ENCODE measurements at places on chromosomes 2 and 18.

DNA sequence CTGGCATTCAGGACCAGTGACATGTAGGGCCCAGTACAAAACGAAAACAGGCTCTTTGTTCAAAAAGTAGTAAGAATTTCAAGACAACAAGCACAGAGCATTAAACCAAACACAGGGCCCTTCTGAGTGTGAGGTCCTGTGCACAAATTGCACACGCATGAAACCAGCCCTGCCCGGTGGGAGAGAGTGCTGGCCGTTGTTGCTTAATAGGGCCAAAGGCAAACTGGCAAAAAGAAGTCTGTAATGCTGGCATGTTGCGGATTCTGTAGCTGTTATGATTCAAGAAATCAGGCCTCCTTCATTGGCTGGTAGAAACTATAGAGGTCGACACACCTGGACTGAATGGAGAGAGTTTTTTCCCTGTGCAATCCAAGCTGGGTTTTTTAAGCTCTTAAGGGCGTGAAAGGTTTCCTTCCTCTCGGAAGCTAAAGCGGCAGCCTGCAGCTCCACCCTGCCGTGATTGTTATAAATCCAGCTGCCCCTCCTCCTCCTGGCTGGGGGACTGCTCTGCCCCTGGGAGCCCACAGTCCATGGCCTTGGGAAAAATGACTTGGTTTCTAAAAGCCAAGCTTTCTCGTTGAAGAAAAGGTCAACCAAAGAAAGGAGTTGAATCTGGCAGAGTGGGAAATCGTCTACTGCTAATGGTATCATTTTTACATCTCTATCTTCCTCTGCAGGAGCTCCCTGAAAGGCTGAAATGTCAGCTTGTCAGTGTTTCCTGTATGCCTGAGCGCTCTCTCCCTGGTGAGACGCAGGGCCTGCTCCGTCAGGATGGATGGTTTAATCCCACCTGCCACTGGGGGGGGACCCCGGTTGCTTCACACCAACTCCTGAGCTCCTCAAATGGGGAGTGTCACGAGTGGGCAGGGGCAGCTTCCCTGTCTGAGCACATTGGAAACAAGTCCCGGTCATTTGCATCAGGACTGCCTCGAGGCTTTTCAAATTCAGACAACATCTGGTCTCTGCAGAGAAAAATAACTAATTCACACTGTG lies 143.6 kb downstream of the ALPK2 start:
- no peak for DNase-seq

GRCh38 chr2:82675186-82675585 lies 1783.9 kb downstream of the SUCLG1 start:
- no peak for DNase-seq

GRCh38 chr2:142586693-142587580 lies 290.5 kb upstream of the KYNU start:
- no peak for DNase-seq

GRCh38 chr2:148978706-148979105 lies 59.8 kb upstream of the LYPD6B start:
- DNase-seq: no peak

DNA sequence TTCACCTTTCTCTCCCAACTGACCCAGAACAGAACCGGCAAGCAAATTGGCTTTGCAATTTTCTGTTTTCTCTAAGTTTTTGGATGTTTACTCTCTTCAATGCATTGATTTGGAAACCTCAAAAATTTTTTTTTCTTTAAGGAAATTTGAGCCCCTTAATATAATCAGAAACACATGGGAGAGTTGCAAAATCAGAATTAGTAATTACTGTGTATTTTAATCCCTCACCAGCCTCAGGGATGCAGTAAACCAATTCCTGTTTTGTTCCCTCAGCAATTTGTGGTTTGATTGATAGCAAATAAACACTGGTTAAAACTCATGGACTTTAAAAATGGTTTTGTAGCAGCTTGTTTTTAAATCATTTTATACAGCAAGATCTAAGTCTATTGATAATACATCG lies 281.5 kb downstream of the NEDD4L start:
- DNase-seq: no peak

DNA sequence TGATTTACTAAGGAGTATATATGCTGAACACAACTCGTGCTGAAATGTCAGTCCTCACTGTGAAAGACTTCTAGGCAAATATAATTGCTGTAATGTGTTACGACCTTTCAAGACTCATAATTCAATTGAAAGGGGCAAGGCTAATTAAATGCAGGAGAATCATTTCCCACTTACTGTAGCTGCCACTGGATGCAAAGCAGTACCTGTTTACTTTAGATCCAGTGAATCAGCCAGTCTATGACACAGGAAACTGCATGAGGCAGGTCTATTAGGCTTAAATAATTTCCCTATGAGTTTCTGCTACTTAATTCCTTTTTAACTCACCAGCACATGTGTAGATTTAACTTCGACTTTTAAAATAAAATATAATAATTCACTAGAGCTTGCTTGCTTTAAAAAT lies 125.6 kb downstream of the CTNNA2 start:
- no peak for DNase-seq

DNA sequence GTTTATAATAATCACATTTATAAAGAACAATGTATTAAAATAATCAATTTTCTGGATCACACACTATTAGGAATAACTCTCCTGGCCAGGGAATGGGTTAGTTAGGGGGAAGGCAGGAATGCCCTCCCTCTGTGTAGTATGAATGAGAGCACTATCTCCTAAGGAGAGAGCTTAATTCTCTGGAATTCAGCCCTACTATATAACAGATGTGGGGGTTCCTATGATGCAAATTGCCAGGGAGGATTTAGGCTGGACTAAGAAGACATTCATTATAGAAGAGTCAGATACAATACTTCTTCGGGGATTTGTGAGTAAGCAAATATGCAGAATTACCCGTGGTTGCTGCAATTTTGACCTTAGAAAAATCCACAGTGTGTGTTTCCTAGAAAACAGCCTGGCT lies 250.1 kb upstream of the VRK2 start:
- DNase-seq: no peak

- no peak for DNase-seq
Measured at GRCh38 chr2:121608367-121608766, 40.9 kb downstream of the CLASP1 start.

DNA sequence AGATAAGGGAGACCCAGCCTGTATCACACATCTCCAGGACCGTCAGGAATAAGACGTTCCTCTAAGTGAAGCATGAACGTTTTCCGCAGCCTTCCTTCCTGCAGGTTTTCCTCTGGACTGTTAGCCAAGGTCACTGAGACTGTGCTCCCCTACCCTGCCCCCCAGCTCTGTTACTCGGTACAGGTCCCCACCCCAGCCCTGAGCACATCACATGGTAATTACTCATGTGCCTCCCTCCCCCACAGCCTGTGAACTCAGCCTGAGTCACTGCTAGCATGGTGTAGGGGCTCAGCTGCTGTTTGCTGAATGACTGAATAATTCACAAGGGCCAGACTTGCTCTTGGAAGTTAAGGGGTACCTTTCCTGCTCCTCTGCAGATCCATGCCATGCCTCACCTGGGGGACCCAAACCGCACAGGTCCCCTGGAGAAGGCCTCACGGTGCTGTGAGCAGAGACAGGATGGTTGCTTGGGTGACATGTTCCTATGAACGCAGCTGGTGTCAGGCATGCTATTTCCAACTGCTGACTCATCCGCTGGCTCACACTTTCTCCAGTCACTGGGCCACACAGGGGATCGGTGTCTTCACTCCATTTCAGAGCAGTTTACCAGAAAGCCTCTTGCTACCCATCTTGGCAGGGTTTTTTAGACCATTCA lies 88.2 kb downstream of the PLB1 start:
- no peak for DNase-seq

GRCh38 chr2:31217465-31218200 lies at the start of gene CAPN14:
CAPN14 (minus strand) TSS chr2:31217515; CDS start chr2:31205447, 12,068 bp downstream.
- DNase-seq: no peak

- no peak for DNase-seq
Measured at GRCh38 chr18:31398191-31398590, 21.6 kb downstream of the DSG4 start.

DNA sequence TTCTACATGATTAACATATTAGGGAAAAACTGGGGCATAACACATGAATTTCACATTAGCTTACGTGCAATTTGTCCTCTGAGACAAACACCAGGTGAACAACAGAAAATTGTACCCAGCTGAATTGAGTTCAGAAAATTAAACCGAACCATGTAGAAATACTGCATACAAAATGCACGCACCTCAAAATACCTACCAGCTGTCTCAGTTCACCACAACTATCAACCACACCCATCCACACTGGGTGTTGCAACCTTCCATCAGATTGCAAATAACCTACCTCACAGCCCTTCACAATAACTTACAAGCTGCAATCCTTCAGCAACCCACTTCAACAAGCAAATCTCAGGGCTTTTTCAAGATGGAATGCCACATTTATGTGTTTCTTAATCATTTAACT lies 55.9 kb downstream of the UNC50 start:
- peak; percentile 93 for DNase-seq

DNA sequence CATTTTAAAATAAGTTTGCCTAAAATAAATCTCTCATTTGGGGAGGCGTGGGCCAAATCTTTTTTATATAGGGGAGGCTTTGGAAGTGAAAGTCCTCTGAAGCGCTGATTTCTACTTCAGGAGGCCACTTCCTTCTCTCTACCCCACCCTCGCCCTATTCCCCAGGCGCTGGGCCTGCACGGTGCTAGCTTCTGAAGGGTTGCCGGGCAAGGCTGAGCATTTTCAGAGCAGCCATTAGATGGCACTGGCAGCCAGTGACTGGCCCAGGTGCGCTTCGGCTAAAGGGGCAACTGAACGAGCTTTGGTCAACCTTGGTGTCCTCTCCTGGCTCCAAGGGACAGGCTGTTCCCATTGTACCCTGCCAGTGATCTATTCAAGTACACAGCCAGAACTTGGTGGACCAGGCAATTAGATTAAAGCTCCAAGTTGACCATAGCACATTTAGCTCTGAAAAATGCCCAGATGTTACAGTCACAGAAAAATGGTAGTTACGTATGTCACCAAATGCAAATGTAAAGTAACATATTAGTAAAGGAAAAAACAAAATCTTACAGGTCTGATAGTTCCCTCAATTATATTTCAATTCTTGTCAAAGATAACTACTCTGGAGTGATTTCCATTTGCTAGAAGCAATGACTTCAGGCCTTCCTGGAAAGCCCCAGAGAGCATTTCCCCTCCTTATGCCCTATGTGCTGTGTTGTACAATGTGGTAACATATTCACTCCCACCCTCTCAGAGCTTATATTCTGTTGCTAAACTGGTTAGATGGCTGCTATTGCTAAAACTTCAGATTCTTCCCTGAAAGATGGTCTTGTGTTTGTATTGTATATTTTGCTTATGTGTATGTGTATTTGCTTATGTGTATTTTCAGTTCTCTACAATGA lies 2.1 kb downstream of the POMC start:
- peak; percentile 28 for DNase-seq

DNA sequence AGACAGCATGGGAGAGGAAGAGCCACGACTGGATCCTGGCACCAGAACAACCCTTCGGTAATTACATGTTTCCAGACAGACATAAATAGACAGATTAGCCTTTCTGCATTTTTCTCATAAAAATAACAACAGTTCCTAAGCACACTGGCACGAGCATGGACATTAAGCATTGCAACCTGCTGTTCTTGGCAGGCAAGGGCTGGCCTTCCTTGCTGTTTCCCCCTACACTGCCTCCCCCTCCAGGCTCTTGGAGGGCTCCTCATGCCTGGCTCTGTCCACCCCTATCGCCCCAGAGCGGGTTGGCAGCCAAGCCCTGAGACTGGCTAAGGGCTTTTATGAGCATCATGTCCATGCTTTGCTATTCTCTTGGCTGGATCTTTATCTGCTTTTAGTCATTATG lies 89.6 kb downstream of the TTC32 start:
- DNase-seq: no peak

DNA sequence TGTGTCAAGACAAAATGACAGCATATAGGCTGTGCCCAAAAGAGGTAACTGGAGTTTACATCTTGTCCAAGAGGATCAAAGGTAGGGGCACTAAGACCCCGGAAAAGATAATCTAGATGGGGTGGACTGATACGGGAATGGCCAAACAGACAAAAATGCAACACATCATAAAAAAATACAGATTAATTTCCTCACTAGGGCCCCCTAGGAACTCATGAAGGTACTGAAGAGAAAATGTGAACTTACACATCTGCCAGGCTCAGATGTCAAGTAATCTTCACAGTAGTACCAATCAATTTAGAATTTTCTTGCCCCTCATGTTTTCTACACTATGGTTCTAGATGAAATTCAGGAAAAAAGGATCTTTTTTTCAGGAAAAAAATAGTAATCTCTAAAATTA lies 115.6 kb upstream of the REG3A start:
- DNase-seq: no peak

DNA sequence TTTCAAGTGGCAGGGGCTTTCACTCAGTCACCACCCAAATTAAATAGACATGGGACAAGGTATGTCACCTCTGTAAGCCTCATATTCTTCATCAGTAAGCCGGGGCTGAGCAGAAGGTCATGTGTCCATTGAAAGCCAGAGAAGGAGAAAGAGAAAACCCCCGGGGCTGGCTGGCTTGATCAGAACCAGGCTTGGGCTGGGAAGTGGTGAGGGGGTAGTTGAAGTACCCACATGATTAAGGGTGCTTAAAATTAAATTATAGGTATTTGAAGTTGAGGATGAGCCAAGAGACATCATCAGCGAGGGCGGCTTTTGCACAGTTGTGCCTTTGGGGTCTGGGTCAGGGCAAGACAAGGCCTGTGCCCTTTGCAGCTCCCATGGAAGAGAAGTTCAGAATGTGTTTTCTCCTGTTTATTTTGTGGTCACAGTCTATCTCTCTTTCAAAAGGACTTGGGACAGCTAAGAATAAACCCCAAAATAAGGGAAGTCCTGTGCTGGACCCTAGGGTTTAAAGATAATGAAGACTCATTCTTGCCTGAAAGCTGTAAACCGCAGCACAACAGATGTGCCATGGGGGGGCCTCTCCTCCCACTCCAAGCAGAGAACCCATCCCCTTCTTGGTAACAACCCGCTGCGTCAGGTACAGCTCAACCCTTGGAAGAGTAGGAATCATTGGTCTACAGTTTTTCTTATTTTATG lies 10.7 kb downstream of the DBI start:
- no peak for DNase-seq

DNA sequence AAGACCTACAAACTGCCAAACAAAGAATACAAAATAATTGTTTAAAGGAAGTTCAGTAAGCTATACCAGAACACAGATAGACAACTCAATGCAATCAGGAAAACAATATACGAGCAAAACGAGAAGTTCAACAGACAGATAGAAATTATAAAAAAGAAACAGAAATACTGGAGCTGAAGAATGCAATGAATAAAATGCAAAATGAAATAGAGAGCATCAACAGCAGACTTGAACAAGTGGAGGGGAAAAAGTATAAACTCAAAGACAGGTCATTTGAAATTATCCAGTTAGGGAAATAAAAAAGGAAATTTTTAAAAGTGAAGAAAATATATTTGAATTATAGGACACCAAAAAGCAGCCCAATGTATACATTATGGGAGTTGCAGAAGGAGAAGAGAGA lies 43.6 kb downstream of the MDH1 start:
- no peak for DNase-seq

GRCh38 chr2:175930504-175930903 lies 71.6 kb downstream of the LNPK start:
- DNase-seq: no peak

- DNase-seq: no peak
Measured at GRCh38 chr18:57973889-57974288, 70.1 kb upstream of the NEDD4L start.

GRCh38 chr2:160581035-160581434 lies 87.4 kb upstream of the RBMS1 start:
- DNase-seq: no peak
